ENCODE measurements at places on chromosomes 2 and 18.

DNA sequence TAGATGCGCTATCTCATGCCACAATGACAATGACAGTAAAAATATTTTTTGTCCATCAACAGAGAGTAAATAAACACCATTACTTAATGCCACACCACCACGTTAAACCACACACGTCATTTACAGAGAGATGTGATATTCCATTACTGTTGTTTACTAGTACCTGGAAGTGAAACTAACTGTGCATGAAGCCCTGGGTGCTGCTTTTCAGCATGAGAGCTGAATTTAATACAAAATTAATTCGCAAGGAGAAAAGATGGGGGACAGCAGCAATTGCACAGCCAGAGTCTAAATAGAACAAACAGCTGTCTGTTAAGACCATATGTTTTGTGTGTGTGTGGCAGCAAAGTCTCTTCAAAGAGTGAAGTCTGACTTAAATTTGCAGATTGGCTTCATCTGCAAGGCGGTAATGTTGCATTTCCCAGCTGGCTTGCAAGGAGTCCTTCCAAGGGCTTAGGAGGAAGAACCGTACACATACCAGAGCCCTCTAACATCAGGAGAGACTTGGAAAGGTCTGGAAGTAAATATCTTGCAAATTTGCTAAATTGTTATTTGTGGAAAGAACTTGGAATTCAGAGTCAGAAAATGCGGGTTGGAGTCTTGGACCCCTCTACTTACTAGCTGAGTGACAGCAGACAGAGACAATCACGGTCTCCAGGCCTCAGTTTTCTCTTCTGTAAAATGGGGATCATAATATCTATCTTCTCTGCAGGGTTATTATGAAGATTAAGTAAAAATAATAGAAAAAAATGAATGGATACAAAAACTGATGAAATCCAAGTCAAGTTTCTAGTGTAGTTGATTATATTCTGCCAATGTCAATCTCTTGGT, 127.6 kb downstream of the ALPK2 start:
- DNase-seq: no peak

GRCh38 chr18:21164548-21165095, 53.0 kb upstream of the ROCK1 start:
- no peak for DNase-seq

GRCh38 chr2:5691221-5691984, 781 bp upstream of the SOX11 start:
- no peak for DNase-seq

DNA sequence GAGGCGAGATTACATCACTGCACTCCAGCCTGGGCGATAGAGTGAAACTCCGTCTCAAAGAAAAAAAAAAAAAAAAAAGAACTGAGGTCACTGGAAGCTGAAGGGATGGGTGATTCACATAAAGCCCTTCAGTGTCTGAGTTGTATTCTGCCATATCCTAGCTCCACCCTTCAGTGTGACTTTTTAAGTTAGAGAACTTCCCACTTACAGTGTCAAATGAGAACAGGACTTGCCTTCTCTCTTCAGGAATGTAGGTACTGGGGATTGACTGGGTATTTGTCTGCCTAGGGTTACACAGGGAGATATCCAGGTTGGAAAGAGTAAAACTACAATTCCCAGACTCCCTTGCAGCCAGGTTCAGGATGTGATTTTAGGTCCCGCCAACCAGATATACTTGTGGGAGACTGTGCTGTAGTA, 37.9 kb downstream of the EHD3 start:
- no peak for DNase-seq

- DNase-seq: no peak
Measured at GRCh38 chr2:96083064-96083939, 33.1 kb downstream of the ADRA2B start.

DNA sequence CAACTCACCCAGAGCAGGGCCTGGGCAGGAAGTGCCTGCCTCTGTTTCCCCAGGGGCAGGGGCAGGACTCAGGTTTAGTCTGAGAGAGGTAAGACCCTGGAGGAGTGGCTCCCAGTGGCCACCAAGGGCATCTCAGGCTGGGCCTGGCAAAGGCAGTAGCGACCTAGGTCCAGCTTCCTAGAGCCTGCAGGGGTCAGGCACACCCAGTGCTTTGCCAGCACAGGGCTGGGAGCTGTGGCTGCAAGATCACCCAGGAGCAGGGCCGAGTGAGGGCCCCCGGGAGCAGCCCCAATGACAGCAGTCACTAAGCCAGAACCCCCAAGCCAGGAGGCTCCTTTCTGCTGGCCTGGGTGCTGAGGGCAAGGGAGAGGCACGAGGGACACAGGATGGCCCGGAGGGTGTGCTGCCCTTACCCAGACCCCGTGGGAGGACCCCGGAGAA, 8.8 kb upstream of the DUSP2 start:
- no peak for DNase-seq

DNA sequence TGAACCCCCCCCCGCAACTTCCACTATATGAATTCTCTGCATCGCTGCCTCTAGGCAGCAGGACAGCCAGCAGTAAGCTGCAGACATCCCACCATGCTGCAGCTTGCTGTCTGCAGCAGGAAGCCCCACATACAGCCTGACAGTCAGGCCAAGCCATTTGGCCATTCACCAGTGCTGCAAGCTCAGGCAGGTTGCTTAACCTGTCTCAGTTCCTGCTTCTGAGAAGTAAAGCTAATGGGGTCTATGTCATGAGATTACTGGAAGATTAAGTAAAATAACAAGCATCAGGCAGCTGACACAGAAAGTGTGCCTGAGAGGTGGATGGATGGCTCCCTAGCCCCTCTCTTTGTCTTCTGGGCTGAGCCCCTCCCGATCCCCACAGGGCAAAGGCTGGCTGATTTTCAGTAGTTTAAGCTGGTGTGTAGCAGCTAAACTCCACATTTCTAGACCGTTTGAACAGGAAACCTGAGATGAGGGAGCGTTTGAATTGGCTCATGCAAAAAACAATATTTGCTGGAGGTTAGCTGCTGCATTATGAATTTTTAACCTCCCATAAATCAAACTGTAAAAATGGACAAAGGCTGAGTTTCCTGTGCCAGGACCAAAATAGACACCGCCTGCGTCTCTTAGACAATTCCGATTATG, 193.8 kb upstream of the ARL4C start:
- DNase-seq: peak; percentile 92

- DNase-seq: peak; percentile 11
Measured at GRCh38 chr18:62183578-62184195, 3.2 kb downstream of the PIGN start.

GRCh38 chr2:58865436-58865835, 624.3 kb upstream of the FANCL start:
- no peak for DNase-seq

Data from NCI-H2029 (cell line).